ENCODE measurements at places on chromosomes 4 and X.
A peak's percentile ranks its signal among the peaks of the same experiment; 100 is the strongest.

- DNase-seq = no peak
Observed at GRCh38 chr4:40719008-40719623, 30.6 kb upstream of the NSUN7 start.

DNA sequence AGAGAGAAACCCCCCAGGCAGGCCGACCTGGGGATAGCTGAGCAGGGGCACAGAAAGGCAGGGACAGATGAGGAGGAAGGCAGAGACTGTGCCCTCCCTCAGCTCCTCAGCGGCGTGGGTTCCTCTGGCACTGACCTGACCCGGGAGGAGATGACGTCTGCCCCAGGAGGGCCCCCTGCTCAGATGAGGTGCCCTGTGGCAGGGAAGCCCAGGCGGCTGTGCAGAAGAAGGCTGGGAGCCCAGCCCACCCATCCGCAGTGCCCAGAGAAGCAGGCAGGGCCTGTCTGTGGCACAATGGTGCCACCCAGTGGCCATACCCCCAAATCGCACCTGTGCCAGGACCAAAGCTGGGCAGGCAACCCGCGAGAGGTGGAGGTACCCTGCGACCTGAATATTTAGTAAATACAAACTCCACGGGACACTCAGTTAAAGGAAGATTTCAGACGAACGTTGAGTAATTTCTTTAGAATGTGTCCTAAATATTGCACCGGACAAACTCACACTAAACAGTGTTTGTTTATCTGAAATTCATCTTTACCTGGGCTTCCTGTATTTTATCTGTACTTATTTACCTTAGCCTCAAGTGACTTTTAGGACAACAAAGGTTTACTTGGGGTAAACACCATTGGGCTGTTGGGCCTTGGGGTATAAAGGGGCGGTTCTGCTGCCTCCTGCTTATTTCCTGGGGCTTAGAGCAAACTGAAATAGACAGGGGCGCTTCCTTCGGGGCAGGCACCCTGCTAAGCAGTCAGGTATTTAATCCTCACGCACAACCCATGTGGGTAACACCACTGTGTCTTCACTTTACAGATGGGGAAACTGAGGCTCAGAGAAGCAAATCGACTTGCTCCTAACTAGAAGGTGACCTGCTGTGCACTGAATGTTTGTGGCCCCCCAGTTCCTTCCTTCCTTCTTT is 46.5 kb upstream of the HMX1 start:
- peak; percentile 51 for DNase-seq

DNA sequence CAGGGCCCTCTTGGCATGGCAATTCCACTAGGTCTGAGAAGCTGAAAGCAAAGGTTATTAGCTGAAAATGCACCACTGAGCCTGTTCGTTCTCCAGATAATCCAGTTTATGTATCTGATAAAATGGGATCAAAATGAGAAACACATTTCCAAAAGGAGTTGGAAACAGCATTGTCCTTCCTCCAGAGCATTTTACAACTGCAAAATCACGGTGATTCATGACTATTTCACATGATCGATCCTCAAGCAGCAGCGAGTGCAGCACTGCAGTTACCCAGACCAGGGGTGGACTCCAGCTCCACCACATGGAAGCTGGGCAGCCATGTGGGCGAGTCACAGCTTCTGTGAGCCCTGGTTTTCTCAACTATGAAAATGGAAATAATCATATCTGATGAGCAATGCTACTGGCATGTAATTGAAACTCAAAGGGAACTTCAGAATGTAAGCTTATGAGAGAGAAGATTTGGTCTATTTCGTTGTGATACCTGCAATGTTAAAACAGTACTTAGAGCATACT is 78.7 kb upstream of the MSX1 start:
- no peak for DNase-seq

DNA sequence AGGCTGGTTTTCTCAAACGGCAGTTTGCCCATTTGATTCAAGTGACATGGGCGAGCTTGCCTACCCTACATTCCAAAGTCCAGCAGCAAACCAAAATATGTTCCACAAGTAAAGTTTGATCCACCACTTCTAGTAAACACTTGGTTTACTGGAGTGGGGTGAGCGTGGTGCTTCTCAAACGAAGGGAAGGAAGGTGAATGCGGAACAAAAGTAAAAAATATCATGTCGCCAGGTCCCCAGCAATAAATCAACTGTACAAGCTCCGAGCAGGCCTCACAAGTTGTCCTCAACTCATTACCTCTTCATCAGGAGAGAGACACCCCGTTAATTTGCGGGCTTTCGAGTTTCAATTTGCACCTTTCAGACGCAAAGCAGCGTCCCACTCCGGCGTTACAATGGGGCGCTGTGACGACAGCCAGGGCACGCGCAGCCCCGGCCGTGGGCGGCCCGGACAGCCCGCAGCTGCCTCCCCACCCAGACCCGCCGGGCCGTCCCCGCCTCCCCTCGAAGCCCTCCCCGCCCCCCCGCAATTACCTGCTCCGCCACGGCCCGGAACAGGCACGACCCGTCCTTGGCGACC is 1.0 kb downstream of the OTUD4 start:
- DNase-seq = peak; percentile 58

GRCh38 chr4:1910643-1911042 is 39.5 kb downstream of the NSD2 start:
- DNase-seq = no peak

DNA sequence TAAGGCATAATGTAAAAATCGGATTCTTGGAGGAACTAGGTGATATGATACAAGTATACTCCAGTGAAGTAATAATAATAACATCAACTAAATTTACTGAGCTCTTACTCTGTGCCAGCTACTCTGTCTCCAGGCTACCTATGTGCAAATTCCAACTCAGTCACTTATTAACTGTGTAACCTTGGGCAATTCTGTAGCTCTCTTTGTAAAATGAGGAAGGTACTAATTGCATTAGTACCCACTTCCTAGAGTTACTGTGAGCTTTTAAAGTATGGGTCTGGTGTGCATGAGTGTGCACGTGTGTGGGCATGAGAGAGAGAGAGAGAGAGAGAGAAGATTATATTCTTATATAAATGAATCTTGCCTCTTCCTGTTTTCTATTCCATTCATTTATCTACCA is 169.9 kb downstream of the KCNIP4 start:
- DNase-seq = no peak

DNA sequence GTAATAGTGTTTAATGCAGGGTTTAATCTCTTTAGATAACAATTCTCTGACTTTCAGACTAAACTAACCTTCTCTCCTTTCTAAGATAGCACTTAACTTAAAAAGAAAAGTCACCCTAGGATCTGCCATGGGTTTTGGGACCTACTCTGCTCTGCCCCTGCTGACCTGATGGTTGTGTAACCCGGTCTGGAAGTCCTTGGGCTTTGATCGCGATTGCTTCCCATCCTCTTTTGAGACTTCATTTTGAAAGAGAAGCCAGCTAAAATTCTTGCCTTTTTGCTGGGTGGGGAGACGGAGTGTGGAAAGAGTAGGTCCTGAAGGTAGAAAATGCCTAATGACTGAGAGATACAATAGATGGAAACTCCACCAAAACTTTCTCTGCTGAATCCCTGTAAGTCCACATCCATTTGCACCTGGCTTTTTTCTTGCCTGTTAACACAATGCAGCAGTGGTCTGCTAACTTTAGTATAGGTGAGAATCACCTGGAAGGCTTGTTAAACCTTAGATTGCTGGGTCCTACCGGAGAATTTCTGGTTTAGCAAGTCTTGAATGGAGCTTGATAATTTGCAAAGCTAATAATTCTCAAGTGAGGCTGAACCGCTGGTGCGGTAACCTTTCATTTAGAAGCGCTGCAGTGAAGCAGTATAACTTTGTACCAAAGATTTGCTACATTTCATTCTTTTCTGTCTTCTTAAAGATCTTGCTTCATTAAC is 45.6 kb upstream of the CCSER1 start:
- DNase-seq = no peak

- peak; percentile 3 for DNase-seq
Observed at GRCh38 chrX:65985922-65986588, 53.8 kb downstream of the VSIG4 start.

GRCh38 chrX:144327495-144327894 is 443.6 kb downstream of the UBE2NL start:
- DNase-seq = no peak

GRCh38 chrX:20527558-20528011 is 260.9 kb upstream of the RPS6KA3 start:
- DNase-seq = no peak

DNA sequence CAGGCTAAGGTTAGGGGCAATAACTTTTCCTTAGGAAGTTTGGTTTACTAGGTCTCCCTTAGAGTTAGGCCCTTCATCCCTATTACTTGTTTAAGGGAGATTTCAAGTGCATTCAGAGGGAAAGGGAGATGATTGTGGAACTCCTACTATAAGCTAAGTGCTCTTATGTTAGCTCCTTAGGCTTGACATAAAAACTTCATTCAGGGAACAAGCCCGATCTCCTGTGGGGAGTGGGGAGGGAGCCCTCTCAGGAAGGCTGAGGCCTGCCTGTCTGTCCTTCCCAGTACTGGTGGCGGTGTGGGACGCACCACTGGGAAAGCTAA is 8.0 kb downstream of the KLF3 start:
- DNase-seq = no peak

GRCh38 chrX:143466130-143466529 is 51.1 kb downstream of the SPANXN3 start:
- DNase-seq = no peak

DNA sequence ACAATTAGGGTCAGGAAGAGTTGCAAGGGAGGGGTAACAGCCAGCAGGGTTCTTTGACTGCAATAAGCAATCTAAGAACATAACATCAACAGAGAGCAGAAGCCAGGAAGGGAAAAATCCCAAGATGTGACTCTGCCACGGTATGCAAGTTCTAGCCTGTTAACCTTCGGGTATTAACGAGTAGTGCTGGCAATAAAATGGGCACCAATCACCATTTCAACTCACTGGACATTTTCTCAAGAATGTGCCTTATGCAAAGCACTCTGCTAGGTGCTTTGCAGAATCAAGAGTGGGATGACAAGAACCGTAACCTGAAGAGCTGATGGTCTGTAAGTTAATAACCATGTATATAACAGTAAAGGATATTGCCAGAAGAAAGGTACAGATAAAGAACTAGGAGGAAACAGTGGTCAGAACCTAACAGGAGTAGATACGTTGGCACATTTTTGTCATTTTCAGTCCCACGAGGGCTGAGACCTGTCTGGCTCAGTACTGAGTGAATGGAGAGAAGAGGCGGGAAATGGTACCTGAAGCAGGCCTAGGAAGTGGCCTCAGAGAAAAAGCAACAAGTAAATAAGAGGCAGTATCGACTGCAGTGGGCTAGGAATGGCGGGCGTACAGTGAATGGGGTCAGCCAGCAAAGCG is 2.7 kb downstream of the ELOVL6 start:
- DNase-seq = no peak

DNA sequence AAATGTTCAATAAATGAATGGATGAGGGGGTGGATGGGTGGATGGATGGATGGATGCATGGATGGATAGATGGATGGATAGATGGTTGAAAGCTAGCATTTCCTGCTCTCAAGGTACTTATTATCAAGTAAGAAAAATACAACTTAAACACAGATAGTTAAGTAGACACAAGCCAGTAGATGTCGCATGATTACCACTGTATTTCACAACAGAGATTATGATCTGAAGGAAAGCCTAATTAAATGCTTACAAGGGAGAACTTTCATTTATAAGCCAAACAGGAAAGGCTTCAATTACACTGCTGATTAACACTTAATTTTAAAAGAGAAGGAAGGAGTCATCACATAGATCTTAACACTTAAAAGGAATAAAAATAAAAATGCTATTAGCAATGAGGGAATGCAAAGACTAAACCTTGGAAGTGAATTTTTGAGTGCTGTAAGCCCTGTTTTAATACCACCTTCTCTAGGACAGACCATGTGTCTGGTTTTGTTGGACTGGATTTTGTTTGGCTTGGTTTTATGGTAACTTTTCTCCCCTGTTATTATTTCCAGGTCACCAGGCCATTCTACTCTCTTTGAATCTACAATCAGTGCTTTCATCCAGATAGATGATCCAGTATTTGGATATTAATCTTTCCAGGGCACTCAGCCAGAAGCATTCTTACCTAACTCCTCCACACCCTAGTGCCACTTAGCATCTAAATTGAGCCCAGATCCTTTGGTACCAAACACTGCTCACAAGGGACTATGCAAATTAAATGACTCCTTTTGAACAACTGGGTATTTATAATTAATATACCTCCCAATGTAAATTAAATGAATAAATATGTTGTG is 75.5 kb upstream of the SLC39A8 start:
- no peak for DNase-seq

- DNase-seq = no peak
Observed at GRCh38 chr4:87908336-87908735, 67.2 kb upstream of the SPP1 start.

GRCh38 chr4:129144755-129145206 is 48.8 kb downstream of the C4orf33 start:
- DNase-seq = no peak

- DNase-seq = no peak
Observed at GRCh38 chr4:16597443-16597842, 301.0 kb downstream of the LDB2 start.

- no peak for DNase-seq
Observed at GRCh38 chrX:4550018-4550417, 836.6 kb upstream of the PRKX start.

- no peak for DNase-seq
Observed at GRCh38 chr4:8910100-8910821, 38.6 kb upstream of the HMX1 start.

DNA sequence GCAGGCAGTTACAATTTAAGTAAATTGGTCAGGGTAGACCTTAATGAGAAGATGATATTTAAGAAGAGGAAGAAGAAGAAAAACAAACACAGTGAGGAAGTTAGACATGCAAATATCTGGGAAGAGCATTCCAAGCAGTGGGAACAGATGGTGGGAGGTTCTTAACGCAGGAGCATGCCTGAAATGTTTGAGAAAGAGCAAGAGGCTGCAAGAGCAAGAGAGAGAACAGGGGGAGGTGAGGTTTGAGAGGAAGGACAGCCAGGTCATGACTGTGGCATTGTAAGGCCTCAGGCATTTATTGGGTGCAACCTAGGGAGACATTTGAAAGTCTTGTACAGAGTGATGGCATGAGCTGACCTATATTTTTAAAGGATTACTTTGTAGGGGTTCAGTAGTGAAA is 136.0 kb downstream of the UGT8 start:
- DNase-seq = no peak
